ENCODE measurements at places on chromosomes 5 and 9.
A peak's percentile ranks its signal among the peaks of the same experiment; 100 is the strongest.

DNA sequence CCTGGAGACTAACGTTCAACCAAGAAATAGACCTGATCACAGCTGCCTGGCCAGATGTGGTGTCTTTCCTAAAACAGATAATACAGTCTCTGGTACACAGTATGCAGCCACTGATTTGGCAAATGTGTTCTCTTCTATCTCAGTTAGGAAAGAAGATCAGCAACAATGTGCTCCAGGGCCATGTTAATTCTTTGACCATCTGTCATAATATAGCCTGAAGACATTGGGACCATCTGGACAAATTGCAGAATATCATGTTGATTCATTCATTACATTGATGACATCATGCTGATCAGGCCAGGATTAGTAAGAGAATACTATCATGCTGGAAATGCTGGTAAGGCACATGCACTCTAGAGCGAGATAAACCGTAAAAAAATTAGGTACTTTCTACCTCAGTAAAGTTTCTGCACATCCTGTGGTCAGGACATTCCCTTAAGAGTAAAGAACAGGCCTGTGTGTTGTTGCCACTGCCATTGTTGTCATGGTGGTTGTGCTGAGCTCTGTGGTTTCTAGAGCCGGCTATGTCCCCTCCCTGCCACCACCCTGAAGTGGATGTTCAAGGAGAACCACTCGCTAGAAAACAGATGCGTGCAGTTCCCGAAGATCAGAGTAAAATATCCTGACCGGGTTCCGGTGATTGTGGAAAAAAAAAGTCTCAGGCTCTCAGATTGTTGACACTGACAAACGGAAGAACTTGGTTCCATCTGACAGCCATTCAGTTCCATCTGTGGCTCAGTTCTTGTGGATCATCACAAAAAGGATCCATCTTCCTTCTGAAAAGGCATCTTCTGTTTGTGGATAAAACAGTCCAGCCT is 6.4 kb upstream of the JMY start:
- peak; percentile 61 for DNase-seq

GRCh38 chr5:176788091-176788490 is 22.3 kb upstream of the UNC5A start:
- DNase-seq: no peak

- DNase-seq: no peak
Measured at GRCh38 chr5:80129146-80129545, 94.0 kb downstream of the THBS4 start.

- DNase-seq: peak; percentile 21
Measured at GRCh38 chr9:20477940-20478620, 144.2 kb downstream of the MLLT3 start.

GRCh38 chr9:116979456-116979855 is 292.4 kb downstream of the TRIM32 start:
- DNase-seq: no peak

DNA sequence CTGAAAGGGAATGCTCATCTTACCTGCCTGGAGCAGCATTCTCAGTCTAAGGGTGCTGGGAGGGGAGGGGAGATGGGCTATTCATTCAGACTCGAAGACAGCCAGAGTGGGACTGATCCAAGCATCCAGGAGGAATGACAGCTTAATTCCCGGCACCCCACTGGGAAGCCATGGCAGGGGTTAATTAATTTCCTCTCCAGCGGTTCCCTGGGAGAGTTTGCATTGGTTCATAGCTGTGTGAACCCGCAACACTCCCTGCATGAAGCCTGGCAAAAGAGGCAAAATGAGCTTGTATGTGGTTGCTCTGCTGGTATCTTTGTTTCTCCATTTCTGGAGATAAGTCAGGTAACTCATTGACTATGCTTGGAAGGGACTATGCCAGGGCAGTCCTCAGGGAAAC is 401.0 kb upstream of the SLC24A2 start:
- DNase-seq: no peak

DNA sequence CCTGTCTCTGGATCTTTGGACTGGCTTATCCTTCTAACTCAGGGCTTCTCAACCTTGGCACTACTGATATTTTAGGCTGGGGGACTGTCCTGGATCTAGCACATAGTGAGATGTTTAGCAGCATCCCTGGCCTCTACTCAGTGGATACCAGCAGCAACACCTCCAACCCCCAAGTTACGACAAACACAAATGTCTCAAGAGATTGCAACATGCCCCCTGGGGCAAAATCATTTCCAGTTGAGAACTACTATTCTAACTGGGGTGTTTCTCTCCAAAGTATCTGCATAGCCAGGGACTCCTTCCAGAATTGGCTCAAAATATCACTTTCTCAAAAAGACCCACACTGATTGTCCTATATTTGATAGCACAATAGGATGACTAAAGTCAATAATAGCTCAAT is 7.2 kb upstream of the TLR4 start:
- DNase-seq: no peak

- peak; percentile 18 for DNase-seq
Measured at GRCh38 chr9:36576866-36577265, 4.2 kb downstream of the MELK start.

DNA sequence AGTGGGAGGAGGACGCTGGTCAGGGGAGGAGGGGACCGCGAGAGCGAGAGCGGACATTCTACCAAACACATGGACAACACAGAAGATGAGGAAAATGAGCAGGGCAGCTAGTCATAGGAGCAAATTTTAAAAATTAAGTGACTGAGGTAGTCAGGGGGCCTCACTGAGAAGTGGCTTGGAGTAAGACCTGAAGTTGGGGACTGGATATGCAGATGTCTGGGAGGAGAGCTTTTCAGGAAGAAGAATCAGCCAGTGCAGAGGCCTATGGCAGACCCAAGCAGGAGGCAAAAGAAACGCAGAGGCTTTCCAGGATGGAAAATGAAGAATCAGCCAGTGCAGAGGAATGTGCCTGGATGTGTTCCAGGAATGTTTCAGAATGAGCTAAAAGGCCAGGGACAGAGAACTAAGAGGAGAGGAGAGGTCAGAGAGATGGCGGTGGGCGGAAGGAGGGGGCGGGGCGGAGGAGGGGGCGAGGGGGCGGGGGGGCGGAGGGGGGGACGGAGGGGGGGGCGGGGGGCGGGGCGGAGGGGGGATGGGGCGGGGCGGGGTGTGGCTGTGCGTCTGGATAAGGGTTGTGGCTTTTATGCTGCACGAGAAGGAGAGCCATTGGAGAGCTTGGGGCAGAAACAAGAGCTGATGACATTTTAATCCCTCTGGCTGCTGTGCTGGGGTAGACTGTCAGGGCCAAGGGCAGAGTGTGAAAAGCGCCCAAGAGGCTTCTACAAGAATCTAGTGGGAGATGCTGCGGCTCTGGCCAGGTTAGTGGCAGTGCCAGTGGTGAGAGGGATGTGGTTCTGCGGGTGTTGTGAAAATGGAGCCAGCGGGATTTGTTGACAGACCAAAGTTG is 129.6 kb downstream of the KCNIP1 start:
- peak; percentile 89 for DNase-seq

DNA sequence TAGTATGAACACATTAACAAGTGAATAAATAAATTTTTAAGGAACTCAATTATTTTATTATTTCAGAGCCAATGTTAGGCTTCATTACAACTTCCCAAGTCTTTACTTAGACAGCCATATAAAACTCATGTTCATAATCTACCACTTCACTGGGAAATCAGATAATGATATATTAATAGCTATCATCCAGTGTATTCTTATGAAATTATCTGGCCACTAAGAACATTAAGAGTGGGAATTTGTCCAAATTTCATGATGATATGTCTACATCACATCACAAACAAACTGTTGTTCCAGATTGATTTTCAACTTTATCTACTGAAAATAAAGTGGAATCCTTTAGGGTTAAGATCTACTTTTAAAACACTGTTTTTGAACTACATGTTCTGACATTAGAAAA is 668.6 kb downstream of the EFNA5 start:
- DNase-seq: no peak

- no peak for DNase-seq
Measured at GRCh38 chr9:96626912-96627311, 7.3 kb upstream of the CDC14B start.

DNA sequence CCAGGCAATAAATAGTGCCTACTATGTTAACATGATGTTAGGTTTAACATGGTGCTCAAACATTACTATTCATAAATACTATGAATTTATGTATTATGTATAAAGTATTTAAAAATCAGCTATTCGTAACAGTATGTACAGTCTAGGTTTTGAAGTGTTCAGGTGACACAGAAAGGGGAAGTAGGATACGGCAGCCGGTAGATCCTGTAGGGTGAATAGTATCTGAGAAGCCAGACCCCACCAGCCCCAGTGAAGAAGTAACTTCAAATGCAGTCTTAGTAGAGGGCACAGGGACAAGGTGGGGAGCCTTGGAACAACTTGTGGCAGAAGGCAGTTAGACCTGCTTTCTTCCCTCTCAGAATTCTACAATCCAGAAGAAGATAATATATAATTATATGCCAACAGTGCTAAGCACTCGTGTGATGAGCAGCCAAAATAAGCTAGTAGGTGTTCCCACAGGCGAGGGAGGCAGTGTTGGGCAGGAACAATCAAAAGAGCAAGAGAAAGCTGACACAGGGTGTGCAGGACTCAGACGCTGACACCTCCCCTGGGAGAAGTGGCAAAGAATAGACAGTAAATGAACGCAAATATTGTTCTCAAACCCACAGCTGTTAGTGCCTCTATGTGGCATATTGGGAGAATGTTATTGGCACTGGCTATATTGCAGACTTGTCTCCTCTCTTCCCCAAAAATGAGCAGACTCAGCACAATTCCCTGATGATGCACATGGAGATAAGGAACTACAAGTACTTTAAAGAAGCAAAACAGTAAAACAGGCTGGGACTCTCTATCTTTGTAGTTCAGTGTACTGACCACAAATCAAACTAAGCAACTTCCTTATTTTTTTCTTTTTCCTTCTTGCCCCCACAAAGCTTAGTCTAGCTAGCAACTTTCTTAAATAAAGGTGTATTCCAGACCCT is 4.6 kb downstream of the ZNF367 start:
- no peak for DNase-seq

DNA sequence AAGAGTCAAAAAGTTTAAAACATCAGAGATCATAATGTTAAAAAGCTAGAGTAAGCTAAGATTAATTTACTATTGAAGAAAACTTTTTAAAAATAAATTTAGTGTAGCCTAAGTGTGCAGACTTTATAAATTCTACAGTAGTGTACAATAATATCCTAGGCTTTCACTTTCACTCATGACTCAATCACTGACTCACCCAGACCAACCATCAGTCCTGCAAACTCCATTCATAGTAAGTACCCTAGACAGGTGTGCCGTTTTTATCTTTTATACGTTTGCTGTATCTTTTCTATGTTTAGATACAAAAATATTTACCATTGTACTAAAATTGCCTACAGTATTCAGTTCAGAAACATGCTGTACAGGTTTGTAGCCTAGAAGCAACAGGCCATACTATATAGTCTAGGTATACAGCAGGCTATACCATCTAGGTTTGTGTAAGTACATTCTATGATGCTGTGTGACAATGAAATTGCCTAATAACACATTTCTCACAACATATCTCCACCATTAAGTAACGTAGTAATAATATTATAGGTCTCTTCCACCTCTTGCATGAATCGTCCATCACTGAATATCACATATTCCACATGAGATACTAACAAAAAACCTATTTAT is 59.2 kb downstream of the MEGF9 start:
- DNase-seq: peak; percentile 9

- no peak for DNase-seq
Measured at GRCh38 chr9:81823672-81824554, 104.3 kb upstream of the SPATA31D4 start.

- no peak for DNase-seq
Measured at GRCh38 chr9:137715321-137715720, 96.5 kb downstream of the EHMT1 start.

DNA sequence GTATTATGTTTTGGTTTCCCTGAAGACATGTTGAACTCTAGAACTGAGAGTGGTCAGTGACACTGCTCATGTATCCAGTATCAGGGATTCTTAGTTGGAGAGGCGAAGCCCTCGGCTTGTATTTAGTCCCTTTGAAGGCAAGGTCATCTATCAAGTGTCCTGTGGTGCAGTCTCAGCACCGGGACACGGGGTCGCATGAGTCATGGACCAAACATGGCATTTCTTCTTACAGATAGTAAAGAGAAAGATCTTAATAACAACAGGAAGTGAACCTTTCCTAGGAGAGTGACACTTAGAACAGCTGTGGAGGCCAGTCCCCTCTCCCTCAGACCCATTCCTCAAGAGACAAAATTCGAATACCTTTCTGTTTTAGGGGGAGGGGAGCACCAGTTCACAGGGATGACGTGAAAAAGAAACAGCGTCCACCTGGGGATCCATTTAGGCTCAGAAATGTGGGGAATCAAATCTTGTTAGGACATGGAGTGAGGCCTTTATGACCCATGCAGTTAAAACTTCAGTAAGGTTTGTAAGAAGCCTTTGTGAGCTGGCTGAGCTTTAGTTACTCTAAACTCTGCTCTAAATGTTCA is 86.5 kb downstream of the ADGRV1 start:
- no peak for DNase-seq

DNA sequence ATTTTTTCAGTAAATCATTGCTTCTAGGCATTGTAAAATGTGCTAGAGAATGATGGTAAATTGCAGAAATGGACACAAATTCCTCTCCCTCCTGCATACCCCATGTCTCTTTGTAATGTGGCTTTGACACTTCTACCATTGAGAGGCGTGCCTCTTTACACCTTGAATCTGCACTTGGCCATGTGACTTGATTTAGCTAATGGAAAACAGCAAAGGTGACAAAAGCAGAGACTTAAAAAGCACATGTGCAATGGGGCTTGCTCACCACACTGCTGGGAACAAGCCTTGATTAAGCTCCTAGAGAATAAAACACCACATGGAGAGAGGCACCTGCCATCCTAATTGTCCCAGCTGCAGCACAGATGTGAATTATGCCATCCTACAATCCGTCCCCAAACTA is 69.9 kb upstream of the NAA35 start:
- DNase-seq: no peak

GRCh38 chr5:77960863-77961396 is 184.8 kb upstream of the TBCA start:
- no peak for DNase-seq

- DNase-seq: no peak
Measured at GRCh38 chr5:141957367-141957996, 520 bp downstream of the PCDH12 start.

GRCh38 chr9:12934545-12935272 is 159.9 kb downstream of the LURAP1L start:
- no peak for DNase-seq

DNA sequence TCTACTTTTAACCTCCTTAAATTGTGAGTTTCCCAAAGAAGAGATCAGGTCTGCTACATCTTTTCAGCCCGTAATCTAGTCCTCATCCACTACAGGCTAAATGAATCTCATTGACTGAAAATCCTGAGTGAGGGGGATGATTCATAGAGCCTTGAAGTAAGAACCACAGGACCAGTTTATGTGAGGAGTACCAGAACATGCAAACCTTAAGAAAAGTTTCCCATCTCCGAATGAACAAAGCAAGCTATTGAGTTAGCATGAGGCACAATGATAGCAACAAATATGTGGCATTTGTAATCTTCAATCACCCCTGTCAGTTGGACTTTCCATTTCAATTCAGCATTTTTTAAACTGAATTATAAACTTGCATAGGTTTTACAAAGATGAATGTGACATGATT is 197.0 kb downstream of the ALDH1A1 start:
- no peak for DNase-seq

- DNase-seq: peak; percentile 53
Measured at GRCh38 chr5:17219006-17219422, 1.6 kb downstream of the BASP1 start.
